ENCODE measurements at places on chromosomes 13 and 19. TPM values are rescaled to one million over a fixed set of nuclear protein-coding genes. Genes with fewer than 3 reads are reported as not detected.

DNA sequence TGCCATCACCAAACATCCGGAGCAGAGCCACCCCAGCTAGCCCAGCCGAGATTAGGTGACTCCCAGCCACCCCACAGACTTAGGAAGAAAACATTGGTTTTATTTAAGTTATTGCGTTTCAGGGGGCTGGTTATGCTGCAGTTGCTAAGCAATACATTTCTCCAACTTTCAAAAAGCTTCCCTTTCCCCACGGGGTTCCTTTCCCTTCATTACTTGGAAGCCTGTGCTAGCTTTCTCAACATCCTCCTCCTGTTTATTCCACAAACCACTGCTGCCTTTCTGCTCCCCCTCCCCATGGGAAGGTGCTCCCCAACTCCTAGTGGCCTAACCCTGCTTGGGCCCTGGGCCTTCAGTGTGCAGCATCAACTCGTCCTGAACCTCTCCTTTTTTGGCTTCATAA, 52.6 kb downstream of the CDADC1 start:
- peak; percentile 84 for DNase-seq

- no peak for DNase-seq
Measured at GRCh38 chr13:109246001-109246400, 540.4 kb downstream of the IRS2 start.

GRCh38 chr13:72754111-72754510, 26.4 kb downstream of the BORA start:
- DNase-seq = no peak

GRCh38 chr13:40876020-40876738, 86.8 kb downstream of the SLC25A15 start:
- no peak for DNase-seq

DNA sequence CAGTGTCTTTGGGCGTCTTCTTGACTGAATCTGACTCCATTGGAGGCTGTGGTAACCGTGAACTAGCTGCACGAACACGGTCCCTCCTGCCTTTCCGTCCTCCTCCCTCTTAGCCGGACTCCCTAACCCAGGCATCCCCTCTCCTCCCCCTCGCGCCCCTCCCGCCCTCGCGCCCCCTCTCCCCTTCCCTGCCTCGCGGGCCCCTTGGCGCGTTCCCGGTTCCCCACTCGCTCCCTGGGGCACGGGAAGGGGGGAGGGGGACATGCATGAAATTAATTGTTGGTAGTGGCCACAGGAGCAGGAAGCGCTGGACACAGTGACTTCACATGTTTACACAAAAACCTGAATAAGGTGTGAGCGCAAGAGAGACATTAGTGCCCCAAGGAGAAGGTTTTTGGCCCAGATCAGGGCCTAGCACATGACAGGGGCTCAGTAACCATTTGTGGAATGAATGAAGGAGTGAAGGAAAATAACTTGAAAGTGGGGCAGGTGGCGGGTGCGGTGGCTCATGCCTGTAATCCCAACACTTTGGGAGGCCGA, 279 bp downstream of the DMRTC2 start:
- DNase-seq = no peak

DNA sequence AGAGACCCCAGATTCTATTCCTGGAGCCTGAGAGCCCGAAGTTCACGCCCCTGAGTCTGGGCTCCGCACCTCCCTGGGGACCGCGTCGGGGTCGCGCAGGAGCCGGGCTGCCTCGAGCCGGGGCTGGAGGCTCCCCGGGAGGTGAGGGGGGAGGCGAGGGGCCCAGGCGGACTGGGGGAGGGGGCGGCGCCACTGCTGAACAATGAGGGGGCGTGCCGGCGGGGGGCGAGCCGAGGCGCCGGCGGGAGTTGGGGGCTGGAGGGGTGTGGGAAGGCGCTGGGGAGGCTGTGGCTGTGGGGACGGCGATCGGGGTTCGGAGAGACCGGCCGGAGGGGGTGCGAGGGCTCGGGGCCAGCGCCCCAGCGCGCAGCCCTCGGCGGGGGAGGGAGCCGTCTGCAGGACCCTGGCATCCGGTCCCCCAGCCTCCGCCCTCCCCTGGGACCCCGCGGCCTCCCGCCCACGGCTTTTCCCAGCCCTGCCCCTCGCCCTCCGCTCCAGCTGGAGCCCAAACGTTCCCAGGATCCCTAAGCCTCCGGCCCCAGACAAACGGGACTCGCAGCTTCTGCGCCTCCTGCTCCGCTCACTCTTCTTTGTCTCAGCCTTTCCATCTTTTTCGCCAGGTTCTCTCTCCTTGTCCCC, 922 bp downstream of the PLEKHG2 start:
- peak; percentile 92 for DNase-seq

DNA sequence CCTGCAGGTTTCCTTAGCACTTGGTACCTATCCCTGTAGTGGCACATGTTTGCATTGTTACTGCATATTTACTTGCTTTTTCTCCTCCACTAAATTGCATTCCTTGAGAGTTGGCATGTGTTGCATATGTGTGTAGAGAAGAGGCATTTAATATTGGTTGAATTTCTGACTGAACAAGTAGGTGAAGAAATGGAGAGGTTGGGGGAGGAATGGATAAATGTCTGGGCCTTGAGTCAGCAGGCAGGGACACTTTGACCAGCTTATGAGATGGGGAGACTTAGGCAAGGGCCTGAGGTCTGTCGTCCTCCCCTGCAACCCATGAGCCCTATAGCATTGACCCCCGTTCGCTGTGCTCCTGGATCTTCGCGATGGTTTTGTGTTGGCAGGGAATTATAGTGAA, 2.0 kb upstream of the GPR18 start:
- DNase-seq = no peak

DNA sequence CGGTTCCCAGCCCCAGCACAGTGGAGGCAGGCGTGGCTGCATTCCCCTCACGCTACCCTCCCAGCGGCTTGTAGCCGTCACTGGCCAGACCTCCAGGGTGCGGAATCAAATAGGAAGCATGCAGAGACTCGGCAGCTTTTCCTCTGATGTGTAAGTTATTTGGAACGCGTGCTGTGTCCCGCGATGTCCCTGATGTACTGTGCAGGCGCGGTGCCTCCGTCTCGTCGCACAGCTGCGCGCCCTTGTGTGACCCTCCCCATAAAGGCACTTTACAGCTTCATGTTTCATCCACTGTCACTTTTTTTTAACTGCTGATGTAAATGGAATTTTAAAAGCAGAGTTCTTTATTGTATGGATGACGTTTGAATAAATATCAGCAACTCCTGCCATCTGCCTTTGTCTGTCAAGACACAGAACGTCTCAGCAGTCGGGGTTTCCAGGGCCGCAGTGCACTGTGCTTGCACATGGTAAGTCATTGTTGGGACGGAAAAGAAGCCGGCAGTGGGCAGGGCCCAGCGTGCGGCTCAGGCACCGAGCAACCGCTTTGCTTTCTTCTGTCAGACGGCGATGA, 7.3 kb upstream of the F7 start:
- DNase-seq = peak; percentile 84

DNA sequence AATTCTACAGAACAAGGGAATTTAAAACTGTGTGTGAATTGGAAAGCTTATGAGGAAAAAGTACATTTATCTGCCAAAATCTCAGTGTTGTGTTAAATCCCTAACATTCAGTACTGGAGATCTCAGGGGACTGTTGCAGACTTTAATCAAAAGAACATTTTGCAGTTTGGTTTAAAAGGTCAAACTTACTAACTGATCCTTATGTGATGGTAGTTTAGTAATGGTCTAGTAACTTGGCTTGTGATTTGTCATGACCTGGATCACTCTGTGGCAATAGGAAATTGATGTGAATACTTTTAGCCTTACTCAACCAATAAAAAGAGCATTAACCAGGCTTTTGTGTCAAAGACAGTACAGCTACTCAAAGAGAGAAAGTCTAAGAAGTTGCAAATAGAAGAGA, 862.1 kb upstream of the MIR17HG start:
- DNase-seq = peak; percentile 92

- DNase-seq = peak; percentile 94
Measured at GRCh38 chr19:34274827-34275625, 20.7 kb downstream of the GARRE1 start.

DNA sequence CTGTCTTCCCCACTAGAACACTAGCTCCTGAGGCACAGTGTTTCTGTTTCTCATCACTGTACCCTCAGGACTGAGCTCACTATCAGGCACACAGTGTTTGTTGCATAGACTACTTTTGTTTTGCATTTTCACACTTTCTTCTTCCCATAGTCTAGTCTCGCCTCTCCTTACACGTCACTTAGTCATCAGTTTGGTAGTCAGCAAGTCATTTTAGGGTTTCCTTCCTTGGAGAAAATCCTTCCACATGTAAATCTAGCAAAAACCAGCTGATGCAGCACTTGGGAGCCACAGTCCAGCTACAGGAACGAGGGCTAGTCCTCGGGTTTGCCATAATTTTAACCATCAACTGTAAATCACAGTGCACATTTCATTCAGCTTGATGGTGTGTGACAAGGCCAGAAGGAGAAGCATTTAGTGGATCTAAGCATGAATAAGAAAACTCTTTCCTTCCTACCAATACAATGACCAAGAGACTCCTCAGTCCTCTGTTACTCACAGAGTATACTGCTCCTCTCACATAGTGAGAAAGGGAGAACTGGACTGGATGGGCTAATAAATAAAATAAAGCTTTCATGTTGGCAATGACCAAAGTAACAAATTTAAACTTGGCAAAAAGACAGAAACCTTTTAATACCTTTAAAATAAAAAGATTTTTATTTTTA, 221.0 kb downstream of the KLF12 start:
- DNase-seq = no peak

GRCh38 chr19:9032136-9032631, 22.0 kb upstream of the MUC16 start:
- DNase-seq = no peak

GRCh38 chr13:36673838-36674326, at the start of gene SERTM1:
Gene SERTM1, plus strand, starts transcription at chr13:36674020. Its CDS starts 21,059 bp downstream, at chr13:36695079.
- peak; percentile 38 for DNase-seq

GRCh38 chr19:45082170-45082569, 3.1 kb downstream of the GEMIN7 start:
- DNase-seq = no peak

DNA sequence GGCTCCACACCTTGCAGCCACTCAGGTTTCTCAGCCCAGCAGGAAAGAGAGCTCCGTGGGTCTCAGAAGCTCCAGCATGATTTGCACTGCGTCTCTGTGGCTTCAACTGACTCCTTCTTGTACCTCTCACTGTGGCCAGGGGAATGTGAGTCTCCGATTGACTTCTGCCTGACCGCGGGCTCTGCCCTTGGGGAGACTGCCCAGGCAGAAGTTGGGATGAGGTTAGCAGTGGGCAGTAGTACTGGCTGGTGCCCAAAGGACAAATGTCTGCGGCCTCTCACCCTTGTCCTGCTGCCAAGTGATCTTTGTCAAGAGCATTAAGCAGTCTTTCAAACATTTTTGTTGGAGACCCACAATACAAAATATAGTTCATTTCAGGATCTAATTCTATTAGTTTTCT, 34.4 kb upstream of the FXYD3 start:
- DNase-seq = no peak

- DNase-seq = peak; percentile 95
Measured at GRCh38 chr19:53254411-53255341, at the start of gene ZNF677. Gene ZNF677, minus strand, starts transcription at chr19:53254873. Its CDS starts 3,323 bp downstream, at chr19:53251550.

DNA sequence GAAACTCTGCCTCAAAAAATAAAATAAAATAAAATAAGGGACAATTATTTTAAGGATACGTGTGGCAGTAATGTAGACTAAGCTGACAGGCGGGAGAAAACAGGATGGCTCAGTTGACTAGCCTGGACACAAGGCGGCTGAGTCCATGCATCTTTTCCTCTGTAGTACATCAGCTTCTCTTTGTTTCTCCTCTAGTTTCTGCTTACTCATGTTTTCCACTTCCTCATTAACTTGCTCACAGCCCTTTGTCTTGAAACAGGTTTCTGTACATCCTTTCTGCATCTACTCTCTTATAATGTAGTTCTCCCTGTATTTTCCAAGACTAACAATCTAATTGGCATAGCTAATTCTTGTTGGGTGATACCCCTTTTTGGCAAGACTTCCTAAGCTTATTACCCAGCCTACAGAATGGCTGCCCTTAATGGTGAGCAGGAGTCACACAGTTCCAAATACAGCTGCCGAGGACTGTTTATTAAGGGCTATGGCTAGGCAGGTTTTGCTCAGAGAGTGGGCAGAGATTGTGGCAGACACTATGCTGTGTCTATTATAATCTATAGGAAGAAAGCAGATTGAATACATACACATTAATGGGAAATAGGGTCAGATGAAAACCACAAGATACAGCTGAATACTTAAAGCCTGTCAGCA, 58.7 kb upstream of the KLF5 start:
- no peak for DNase-seq

DNA sequence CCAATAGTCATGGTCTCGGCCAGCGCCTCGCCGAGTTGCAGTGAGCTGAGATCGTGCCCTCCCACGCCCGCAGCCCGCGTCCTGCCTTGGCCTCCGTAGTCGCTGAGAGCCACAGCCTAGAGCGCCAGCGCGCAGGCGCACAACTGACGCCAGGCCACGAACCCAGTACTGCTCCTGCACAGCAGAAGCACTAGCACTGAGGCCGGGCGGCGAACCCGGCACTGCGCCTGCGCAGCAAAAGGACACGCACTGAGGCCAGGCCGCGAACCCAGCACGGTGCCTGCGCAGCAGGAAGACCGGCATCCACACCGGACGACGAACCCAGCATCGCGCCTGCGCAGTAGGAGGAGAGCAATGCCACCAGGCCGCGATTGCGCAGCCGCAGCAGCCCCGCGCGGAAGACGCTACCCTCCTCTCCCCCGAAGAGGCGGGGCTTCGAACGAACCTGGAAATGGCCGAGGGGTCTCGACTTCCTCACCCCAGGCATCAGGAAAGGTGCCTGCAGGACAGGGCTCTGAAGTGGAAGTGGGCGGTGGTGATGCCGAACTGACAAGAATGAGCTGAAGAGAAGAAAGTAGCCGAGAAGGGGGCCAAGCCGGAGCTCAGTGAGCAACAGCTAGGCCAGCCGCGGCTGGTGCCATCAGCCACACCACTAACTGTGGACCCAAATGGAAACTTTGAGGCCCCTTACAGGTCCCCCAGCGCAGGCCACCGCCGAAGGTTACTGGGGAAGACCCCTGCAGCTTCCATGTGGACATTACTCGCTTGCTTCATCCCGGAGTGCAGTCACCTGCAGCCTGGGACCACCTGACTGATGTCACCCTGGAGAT, 7.5 kb downstream of the F10 start:
- no peak for DNase-seq

DNA sequence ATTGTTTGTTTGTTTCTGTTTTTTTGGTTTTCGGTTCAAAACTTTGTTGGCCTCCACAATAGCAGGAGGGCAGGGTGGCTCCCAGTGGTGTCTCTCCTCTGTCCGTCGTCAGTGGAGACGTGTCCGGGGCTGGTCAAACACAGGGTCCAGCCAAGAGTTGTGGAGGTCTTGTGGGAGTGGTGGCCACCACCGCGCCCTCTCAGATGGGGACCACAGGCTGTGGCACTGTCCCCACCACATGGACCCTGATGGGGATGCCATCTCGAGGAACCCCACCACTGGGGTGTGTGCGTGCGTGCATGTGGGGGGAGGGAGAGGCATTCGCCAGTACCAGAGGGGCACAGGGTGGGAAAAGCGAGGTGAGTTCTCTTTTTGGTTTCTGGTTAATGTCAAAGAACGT, 13.8 kb downstream of the ZNF574 start:
- DNase-seq = no peak

The PRTN3 gene
- polyA plus RNA-seq = 1.5 TPM

The RAB8A gene
- polyA plus RNA-seq = 35.7 TPM

The FFAR1 gene
- not detected for polyA plus RNA-seq

The LMTK3 gene
- 0.42 TPM for polyA plus RNA-seq

The LILRB1 gene
- polyA plus RNA-seq = 1.3 TPM

The TLE6 gene
- 0.53 TPM for polyA plus RNA-seq

The ZNF579 gene
- 10.4 TPM for polyA plus RNA-seq

The ERCC5 gene
- 49.0 TPM for polyA plus RNA-seq

The UBE2S gene
- polyA plus RNA-seq = 32.1 TPM

The RDH8 gene
- not detected for polyA plus RNA-seq

The GPR18 gene
- 0.79 TPM for polyA plus RNA-seq

Measured in muscle of back (tissue), 13 donors.